ENCODE measurements at places on chromosomes 16 and 17.

- DNase-seq, result no peak
Measured at GRCh38 chr16:78900044-78900811, 700.3 kb downstream of the MAF start.

GRCh38 chr17:8160741-8161221 lies 2.0 kb downstream of the VAMP2 start:
- no peak for DNase-seq

DNA sequence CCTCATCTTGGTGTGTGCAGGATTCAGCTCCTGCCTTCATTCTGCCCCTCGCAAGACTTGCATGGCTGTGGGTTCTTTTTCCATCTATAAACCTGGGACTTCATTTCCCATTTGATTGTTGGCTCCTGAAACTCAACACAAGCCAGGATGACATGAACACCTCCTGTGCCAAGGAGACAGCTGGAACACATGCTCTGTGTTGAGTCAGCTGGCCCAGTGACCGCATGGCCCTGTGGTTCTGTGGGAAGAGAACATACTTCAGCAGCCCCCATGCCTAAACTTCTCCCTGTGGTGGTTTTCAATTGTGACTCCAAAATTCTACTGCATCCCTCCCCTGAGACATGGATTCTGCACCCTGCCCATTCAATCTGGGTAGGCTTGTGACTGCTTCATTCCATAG lies 57.9 kb upstream of the FOXF1 start:
- DNase-seq, result no peak

DNA sequence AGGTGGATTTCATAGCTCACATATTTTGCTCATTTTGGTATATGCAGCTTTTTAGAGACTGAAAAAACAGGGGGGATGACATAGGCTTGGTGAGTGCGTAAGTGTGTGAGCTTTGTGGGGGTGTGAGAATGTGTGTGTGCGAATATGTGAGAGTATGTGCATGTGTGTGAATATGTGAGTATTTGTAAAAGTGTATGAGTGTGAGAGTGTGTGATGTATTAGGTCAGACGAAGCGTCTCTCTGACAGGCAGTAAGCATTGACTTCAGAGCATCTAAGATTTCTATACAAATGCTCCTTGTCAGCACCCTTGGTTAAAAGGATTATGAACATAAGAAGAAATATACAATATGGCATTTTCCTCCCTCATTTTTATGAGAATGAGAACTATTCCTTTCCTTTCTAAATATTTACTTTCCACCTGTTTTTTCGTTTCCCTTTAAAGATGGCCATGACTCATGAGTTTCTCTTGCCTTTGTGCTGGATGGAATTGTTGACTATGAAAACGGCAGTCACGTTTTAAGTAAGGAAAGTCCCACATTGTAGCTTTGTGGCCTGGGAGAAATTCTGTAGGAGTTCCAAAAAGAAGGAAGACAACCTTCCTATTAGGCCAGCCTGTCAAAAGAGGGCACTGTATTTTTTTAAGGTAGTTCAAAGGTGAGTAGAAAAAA lies 276.4 kb downstream of the FOXL1 start:
- peak; percentile 34 for DNase-seq

DNA sequence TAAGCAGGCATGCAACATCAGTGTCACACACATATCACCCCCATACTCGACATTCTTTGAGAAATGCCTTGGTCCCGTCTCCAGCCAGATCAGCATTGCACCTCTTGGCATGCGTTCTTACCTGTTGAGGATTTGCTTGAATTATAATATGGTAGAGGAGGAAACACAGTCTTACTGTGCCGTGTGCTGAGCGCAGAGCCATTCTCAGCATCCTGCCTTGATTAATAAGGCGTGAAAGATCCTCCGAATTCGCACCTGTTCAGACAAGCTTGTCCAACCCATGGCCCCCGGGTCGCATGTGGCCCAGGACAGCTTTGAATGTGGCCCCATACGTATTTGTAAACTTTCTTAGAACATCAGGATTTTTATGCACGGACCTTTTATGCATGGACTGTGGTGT lies 408.1 kb downstream of the WWOX start:
- no peak for DNase-seq

GRCh38 chr16:83402967-83403366 lies 404.8 kb upstream of the HSBP1 start:
- DNase-seq, result peak; percentile 69

- DNase-seq, result no peak
Measured at GRCh38 chr17:68863091-68863652, 92.0 kb downstream of the ABCA8 start.

Measured in choroid plexus epithelial cell (primary cell).